Gastroesophageal sphincter (tissue), 4 donors: ENCODE measurements at places on chromosomes 6 and 20. TPM values are rescaled to one million over a fixed set of nuclear protein-coding genes. Genes with fewer than 3 reads are reported as not detected.

GRCh38 chr6:48200869-48201390, 89.9 kb upstream of the PTCHD4 start:
- ATAC-seq, result no peak

GRCh38 chr6:150698391-150698790, 98.7 kb downstream of the PLEKHG1 start:
- ATAC-seq, result no peak

The PSORS1C2 gene
- total RNA-seq, result not detected

The PHF3 gene
- 80.0 TPM for total RNA-seq

DNA sequence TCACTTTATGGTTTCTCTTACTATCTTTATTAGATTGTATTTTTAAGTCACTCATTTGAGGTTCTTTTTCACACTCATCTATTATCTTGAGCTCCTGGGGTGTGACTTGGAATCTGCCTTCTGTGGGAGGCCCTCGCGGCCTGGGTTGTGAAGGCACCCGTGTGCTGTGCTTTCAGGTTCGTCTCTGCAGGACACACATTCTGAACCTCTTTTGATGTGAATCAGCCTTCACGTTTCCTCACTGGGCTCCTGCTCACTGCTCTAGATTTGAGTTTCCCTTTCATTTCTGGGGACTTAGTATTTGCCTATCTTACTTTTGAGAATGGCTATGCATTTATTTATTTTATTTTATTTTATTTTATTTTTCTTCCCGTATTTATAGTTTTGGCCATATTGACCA, 97.8 kb downstream of the PACRG start:
- no peak for ATAC-seq

DNA sequence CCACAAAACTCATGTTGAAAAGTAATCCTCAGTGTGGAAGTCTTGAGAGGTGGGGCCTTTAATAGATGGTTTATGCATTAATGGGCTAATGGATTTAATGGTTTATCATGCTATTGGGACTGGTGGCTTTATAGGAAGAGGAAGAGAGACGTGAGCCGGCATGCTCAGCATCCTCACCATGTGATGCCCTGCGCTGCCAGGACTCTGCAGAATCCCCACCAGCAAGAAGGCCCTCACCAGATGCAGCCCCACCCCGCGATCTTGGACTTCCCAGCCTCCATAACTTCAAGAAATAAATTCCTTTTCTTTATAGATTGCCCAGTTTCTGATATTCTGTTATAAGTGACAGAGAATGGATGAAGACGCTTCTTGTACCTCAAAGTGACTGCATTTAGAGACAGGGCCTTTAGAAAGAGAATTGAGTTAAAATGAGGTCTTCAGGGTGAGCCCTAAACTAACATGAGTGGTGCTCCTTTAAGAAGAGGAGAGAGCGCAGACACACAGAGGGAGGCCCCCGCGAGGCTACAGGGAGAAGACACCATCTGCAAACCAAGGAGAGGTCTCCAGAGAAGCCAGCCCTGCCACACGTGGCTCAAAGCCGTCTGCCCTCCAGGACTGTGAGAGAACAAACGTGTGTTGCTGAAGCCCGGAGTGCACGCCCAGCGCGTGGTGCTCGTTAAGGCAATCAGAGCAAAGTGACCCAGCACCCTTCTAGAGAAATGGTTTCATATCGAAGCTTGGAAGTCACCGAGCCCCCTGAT, 56.9 kb downstream of the IRF4 start:
- ATAC-seq, result no peak

The BMP6 gene
- total RNA-seq, result 1.4 TPM

The GPR63 gene
- total RNA-seq, result 0.54 TPM

DNA sequence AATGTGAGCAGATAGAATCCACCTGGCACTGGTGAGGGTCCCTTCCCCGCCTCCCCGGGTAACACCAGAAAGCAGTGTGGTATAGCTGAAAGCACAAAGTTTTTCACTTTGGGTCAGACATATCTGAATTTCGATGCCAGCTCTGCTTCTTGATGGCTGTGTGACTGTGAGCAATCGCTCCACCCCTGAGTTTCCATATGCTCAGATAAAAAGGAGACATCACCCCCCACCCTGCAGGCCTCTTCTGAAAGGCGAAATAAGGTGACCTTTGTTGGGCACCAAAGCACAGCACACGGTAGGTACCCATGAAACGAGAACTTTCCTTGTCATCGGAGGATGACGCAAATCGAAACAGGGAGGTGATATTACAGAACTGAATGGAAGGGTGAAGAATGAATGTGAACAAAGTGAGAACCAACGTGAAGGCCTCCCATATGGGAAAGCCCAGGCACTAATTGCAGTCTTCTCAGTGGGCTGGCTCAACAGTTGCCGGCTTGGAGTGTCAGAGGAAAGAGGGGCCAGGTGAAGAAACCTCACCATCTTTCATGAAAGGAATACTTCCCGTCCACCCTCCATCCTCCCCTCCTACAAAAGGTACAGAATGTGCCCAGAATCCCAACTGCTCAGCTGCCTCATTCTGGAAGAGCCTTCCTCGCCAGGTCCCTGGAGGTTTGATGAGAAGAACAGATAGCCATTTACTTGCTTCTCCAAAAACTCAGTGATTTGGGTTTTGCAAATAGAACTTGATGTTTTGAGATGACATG, 61.8 kb downstream of the NFATC2 start:
- no peak for ATAC-seq

The NELFE gene
- total RNA-seq, result 64.1 TPM

DNA sequence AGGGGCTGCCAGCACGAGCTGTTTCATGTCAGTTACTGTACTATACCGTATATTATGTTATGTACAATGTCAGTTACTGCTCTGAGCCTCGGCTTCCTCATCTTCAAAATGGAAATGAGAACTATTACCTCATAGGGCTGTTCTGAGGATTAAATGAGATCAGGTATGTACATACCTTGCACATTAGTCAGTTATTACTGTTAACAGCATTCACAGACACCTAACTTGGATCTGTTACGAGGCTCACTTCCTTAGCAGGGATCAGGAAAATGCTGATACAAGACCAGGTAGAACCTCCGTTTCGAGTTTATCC, 69.7 kb upstream of the TBC1D7 start:
- ATAC-seq, result no peak

DNA sequence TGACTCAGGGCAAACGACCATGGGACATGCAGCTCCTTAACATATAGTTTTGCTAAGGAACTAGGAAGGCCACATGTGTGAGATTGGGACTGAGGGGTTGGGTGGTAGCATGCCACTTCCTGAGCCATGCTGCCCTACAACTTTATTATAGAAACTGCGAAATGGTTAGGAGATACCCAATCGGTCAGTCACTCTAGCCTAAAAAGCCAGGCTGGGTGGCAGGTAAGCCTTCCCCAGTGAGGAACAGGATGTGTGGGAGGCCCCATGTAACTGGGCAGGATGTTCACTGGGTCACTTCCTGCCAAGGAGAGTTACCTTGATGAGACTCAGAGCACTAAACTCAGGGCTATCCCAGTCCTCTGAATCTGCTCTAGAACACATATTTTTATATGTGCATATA, 123.5 kb downstream of the MAP3K7 start:
- no peak for ATAC-seq

The SAMD3 gene
- total RNA-seq, result not detected

- ATAC-seq, result no peak
These were observed 475.0 kb upstream of the SULF2 start for GRCh38 chr20:48260129-48260756.

DNA sequence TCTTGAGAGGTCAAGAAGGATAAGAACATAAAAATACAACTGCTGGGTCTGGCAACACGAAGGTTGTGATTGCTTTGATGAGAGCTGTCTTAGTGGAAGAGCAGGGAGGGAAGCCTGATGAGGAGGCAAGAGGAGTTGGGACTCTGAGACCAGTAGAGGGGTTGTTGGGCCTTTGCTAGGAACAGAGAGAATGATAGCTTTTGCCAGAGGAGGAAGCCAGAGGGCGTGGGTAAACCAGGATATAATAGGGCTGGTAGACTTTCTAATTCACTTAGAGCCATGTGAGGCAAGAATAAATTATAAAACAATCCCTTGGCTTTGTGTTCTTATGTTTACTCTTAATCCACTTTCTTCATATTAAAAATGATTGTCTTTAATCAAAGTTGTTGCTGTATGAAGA, 78.6 kb downstream of the RCAN2 start:
- no peak for ATAC-seq

- ATAC-seq, result no peak
These were observed 8.4 kb downstream of the TPBG start for GRCh38 chr6:82371799-82372546.

- no peak for ATAC-seq
These were observed 733.8 kb upstream of the GJE1 start for GRCh38 chr6:141398949-141399348.

GRCh38 chr6:74114428-74114827, 418.4 kb downstream of the CD109 start:
- ATAC-seq, result no peak

DNA sequence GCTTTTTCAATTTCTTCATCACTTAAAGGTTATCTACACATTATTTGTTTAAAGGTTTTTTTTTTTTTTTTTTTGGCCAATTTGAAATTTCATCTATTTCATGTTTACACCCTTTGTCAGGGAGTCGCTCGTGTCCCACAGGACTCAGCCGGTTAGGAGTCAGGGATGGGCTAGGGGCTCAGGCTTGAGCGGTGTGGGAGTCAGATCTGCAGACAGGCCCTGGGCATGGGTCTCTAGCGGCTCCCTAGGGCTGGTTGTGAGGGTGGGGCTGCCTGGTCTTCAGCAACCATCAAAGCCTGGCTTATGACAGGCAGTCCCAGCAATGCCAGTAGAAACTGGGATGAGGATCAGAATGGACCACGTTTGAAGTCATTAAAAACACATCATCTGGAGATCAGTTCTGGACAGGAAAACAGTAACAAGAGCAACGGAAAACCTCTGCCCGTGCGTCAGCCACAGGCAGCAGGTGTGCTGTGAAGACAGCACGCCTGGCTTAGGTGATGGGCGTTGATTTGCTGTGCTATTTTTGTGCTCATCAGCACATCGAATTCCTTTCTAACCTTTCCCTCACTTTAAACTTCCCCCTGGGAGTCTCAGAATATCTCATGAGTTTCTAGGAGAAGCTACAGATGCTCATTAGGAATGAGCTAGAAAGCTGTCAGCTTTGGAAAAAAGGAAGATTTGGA, 91.3 kb upstream of the MPC1 start:
- no peak for ATAC-seq

GRCh38 chr20:57619051-57619831, 985 bp downstream of the ZBP1 start:
- peak; percentile 62 for ATAC-seq

GRCh38 chr6:161199850-161200249, 74.0 kb downstream of the AGPAT4 start:
- no peak for ATAC-seq

GRCh38 chr6:158059108-158059507, 77.4 kb downstream of the SYNJ2 start:
- no peak for ATAC-seq

GRCh38 chr20:19661717-19662636, 96.1 kb upstream of the RIN2 start:
- peak; percentile 63 for ATAC-seq

DNA sequence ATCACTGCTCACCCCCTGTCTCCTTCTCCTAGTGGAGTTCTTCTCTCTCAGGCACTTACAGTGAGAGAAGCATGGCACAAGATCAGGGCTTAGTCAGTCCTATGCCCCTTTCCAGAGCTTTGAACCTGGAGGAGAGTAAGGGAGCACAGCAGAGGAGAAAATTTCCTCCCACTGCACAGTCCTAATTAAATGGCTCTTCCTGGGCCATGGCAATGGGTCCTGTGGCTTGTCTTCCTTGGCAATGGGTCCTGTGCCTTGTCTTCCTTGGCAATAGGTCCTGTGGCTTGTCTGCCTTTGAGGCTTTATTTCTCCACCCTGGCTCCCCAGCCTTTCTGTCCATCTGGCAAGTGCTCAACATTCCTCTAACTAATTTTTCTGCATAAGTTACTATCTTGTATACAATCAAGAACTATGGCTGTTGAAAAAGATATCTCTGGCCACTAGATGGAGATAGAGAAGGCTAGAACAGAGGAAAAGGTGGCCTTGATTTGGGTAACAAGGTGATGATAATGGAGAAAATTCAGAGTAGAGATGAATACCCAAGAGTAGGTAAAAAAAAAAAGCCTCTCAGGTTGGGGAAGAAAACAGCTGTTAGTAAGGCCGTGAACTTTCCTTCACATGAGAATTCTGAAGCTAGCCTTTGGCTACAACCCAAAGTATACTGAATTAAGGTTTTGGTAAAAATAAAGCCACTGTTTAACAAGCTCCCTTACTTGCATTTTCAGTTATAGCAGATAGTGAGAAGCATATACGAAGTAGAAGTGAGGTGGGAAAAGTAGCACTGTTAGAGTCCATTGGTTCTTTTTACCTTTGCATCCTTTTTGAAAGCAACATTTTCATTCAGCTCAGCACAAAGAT, 504.9 kb downstream of the DOK5 start:
- ATAC-seq, result no peak

The DTNBP1 gene
- total RNA-seq, result 14.4 TPM

DNA sequence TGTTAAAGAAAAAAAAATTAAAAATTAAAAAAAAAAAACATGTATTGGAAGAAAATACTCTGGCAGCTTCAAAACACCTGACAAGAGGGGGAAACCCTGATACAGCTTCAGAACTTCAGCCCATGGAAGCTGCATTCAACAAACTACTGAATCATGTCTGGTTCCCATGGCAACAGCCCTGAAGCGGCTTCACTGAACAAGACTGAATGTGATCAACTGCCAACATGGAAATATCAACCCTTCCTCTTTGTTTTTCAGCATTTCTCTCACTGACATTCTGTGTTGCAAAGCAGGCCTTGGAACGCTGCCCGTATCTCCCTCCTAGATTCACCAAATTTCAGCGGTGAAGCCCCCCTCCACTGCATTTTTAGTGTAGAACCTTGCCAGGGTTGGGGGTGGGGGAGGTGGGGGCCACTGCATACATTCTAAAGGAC, 91.3 kb upstream of the SHLD1 start:
- peak; percentile 69 for ATAC-seq

The FAM184A gene
- 8.3 TPM for total RNA-seq

The TBC1D32 gene
- total RNA-seq, result 5.4 TPM

- no peak for ATAC-seq
These were observed 162.7 kb upstream of the SGK1 start for GRCh38 chr6:134480593-134480992.

DNA sequence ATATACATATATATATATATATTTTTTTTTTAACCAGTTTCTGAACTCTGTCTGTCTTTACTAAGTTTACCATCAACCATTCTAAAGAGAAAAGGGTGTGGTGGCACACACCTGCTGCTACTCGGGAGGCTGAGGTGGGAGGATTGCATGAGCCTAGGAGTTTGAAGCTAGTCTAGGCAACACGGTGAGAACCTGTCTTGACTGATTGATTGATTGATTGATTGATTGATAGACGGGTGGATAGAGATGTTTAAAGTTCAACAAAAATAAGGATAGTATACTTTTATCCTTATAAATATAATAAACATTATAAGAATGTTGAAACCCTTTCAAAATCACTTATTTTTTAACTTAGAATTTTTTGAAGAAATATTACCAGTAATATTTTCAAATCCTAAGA, 30.2 kb downstream of the CEP57L1 start:
- ATAC-seq, result no peak
